ENCODE measurements at places on chromosomes 5 and 9.

- no peak for DNase-seq
These were observed 49.4 kb downstream of the JMY start for GRCh38 chr5:79285285-79285684.

DNA sequence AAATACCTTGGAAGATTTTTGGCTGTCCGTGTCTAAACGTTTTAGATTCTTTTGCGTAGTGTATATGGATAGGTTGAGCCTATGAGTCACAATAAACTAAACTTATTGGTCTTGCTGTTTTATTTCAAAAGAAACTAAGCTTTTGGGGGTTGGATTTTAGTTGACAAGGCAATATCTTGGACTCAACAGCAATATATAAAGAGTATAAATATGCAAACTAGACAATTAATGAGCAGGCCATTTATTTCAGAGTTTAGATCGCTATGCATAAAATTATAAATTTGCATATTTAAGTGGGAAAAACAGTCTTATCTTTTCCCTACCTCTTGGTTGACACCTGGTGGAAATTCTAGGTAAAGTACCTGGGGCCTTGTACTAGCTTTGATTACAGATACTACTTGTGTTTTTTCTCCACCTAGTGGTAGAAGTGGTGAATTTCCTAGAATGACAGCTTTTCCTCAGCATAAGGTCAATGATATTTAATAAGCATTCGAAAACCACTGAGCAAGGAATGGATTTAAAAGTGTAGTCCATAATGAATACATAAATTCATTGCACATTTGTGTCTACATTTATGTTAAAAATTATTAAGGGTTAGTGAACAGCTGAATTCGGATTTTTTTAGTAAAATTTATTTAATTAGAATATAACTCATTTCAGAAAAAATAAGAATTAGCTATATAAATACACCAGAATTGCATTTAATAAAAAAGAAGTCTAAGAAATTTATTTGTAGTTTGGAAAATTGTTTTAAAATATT, 1.7 kb upstream of the ARRDC3 start:
- peak; percentile 87 for DNase-seq

- DNase-seq = no peak
These were observed 674 bp downstream of the C5orf15 start for GRCh38 chr5:133967698-133968203.

GRCh38 chr9:8855046-8855445, 1055.5 kb upstream of the DMAC1 start:
- peak; percentile 58 for DNase-seq

GRCh38 chr5:149727336-149728035, 2.6 kb upstream of the PPARGC1B start:
- DNase-seq = no peak

DNA sequence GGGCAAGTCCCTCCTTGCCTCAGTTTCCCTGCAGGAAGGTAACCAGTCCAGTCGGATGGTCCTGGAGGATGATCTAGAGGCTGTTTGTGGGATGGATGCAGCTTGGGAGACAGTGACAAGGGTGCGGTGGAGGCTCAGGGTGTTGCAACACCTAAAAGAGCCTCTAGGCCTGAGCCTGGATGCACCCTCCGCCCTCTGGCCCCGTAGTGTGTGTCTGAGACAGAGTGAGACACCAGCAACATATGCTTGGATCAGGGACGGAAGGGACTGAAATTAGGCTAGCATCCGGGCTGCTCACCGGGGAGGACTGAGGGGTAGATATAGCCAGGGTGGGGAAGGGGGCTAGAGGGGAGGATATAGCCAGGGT, 1.1 kb downstream of the CRAT start:
- no peak for DNase-seq

- no peak for DNase-seq
These were observed 39.9 kb upstream of the EQTN start for GRCh38 chr9:27336829-27337228.

DNA sequence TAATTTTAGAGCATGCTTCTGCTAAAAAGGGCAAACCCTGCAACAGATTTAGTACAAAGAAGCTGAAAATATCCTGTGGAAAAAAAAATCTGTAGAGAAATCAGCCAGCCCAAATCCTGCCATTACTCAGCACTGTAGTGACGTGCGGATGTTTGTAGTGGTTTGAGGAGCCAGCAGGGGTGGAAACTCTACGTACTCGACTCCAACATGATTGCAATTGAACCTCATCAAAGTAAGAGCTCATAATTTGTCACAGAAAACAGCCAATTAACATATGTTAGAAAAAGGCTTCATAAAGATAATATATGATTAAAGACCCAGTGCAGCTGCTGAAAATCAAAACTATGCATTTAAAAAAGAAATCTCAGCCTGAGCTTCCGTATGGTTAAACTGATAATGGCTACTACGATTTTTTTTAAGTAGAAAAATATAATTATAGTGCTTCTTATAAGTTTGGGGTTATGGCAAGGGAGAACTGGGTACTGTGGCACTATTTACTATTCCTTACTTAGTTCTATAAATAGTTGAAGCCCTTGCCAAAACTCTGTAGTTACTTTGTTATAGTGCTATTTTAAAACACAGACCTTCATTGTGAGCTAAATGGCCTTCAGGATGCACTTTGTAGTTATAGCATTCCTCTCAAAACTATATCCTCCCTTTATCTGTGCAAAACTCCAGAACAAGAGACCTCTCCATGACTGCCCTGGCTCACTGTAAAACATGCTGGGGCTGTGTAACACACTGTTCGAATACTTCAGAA, 49.4 kb downstream of the MEF2C start:
- DNase-seq = peak; percentile 83

GRCh38 chr5:102663749-102664530, 91.2 kb upstream of the PAM start:
- no peak for DNase-seq

DNA sequence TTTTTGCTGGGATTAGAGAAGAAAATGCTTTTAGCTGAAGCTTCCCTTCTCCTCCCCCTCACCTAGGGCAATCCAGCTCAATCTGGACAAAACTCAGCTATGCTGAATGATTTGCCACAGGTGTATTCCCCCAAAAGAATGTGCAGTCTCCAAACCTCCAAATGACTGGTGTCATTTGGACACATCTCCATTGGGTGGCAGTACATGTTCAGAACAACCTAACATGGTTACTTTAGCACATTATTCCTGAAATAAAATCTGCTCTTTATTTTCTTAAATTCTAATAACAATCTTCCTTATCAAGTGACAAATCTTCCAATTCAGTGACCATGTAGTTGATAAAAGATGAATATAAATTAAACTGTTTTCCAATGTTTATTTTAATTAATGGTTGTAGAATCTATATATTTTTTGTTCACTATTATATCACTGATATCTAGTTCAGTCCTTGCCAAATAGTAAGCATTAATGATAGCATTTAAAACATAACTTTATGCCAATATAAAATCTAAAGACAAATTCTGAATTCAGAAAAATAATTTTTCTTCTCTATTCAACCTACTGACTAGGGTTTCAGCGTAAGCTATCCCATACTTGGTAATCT, 61.3 kb upstream of the MOCS2 start:
- DNase-seq = peak; percentile 62

DNA sequence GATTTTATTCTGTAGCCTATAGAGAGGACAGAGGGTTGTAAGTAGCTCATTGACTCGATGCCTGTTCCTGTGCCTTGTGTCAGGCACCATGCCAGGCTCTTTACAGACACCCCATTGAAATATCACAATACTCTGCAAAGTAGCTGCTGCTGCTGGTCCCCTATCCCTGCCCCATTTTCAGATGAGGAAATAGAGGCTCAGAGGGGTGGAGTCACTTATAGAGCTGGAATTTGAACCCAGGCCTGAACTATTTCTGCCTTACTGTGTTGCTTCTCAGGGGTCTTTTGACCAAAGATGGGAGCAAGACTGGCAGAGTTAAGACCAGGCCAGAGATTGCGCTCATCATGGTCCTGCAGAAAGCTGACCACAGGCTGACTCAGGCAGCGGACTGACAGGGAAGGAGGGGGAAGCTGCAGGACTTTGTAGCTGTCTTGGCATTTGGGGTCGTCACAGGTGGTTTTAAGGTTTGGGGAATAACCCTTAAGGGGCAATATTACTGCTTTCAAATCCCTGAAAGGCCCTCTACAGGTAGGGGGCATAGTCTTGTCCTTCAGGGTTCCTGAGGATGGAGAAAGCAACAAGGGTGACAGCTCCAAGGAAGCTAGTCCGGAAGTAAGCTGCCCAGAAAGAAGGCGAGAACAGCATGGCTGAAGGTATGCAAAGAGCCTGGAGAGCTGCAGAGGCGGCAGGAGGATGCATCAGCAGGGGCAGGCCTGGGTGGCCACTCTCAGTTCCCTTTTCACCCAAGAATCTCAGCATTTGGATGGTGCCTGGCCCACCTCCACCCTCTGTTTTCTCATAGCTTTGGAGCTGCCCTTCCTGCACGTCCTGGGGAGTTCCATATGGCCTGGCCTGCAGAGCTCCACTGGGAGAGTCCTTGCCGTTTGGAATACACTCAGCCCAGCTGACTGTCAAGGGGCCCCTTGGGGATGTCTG, 18.3 kb upstream of the NDST1 start:
- DNase-seq = no peak

DNA sequence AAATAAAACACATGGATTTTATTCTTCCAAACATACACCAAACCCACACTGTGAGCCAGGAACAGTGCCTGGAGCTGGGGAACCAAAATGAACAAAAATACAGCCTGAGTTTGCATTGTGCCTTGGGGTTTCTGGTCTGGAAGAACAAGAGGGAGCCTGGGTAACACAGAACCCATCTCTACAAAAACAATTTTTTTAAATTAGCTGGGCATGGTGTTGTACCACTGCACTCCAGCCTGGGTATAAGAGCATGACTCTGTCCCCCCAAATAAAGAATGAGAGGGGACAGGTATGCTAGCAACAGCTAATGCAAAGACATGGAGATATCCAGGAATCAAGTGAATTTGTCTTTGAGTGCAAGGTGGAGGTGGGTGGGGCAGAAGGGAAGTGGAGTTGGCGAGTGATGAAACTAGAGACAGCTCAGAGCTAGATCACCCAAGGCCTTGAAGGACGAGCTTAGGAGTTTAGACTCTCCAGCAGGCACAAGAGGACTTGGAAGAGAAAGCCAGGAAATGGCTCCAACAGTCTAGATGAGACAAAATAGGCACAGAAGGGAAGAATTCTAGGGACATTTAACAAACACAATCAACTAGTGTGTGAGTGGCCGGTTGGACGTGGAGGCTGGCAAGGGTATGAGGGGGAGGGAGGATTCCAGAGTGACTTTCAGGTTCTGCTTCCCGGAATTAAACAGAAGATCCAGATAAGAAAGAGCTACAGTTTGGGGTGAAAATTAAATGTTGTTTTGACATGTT, 47.4 kb downstream of the FNBP1 start:
- no peak for DNase-seq

GRCh38 chr9:130290291-130291181, 25.0 kb downstream of the HMCN2 start:
- DNase-seq = peak; percentile 26

- DNase-seq = peak; percentile 19
These were observed 852 bp downstream of the ARHGEF37 start for GRCh38 chr5:149581931-149582768.

DNA sequence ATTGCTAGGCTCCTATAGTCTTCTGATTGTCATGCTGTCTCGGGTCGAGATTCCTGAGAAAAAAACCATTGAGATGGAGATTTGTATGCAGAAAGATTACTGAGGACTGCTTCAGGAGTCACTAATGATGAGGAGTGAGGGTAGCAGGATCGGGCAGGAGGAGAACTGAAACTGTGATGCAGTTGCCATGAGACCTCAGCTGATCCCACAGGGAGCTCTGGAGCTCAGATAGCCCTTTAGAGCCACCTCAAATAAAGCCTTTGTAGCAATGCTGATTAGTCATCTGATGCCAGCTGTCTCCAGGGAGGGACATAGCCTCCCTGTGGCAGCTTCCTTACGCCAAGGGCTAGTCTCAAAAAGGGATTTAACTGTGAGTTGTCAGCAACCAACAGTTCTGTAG, 256.9 kb downstream of the DMAC1 start:
- no peak for DNase-seq

GRCh38 chr5:95284572-95285408, at the start of gene MCTP1:
Gene MCTP1 (minus strand): TSS chr5:95285094.
- DNase-seq = peak; percentile 10
